ENCODE measurements at places on chromosomes 12 and 14. TPM values are rescaled to one million over a fixed set of nuclear protein-coding genes. Genes with fewer than 3 reads are reported as not detected.

The TMEM30B gene
- 12.2 TPM for total RNA-seq

The CSRP2 gene
- total RNA-seq: 43.2 TPM

The FAM181A gene
- total RNA-seq: not detected

The LRFN5 gene
- 4.6 TPM for total RNA-seq

The CYP27B1 gene
- 2.2 TPM for total RNA-seq

The NEUROD4 gene
- 3.3 TPM for total RNA-seq

The KCNJ8 gene
- total RNA-seq: 7.8 TPM

The LAG3 gene
- 2.6 TPM for total RNA-seq

The TMEM229B gene
- total RNA-seq: 2.7 TPM

The B3GNT4 gene
- 0.86 TPM for total RNA-seq

The SLC25A47 gene
- not detected for total RNA-seq

The SLC7A7 gene
- 9.7 TPM for total RNA-seq

The C1R gene
- 5.4 TPM for total RNA-seq

The SPIC gene
- not detected for total RNA-seq

The ENDOU gene
- 3.7 TPM for total RNA-seq

The DYRK2 gene
- 80.5 TPM for total RNA-seq

The DTX1 gene
- total RNA-seq: 2.4 TPM

The TCHP gene
- 21.6 TPM for total RNA-seq

The ASIC1 gene
- 5.5 TPM for total RNA-seq

The NTF3 gene
- total RNA-seq: 16.7 TPM

The RFLNA gene
- 57.4 TPM for total RNA-seq

The ATXN3 gene
- 30.5 TPM for total RNA-seq

The CCDC196 gene
- total RNA-seq: not detected

The TSPAN19 gene
- total RNA-seq: 0.56 TPM

The FAM222A gene
- 7.9 TPM for total RNA-seq

The RIMBP2 gene
- 35.6 TPM for total RNA-seq

The CPNE6 gene
- not detected for total RNA-seq

The TPI1 gene
- total RNA-seq: 954 TPM

The CLEC12A gene
- 0.50 TPM for total RNA-seq

Measured in type B pancreatic cell (in vitro differentiated cells).